WTC11 (cell line): ENCODE measurements at places on chromosomes 1 and 21.

GRCh38 chr1:21165646-21166045, 11.1 kb downstream of the EIF4G3 start:
- DNase-seq, result no peak

GRCh38 chr1:185349556-185349955, 32.5 kb upstream of the IVNS1ABP start:
- DNase-seq, result no peak

GRCh38 chr1:32830092-32830852, 12.8 kb downstream of the S100PBP start:
- DNase-seq, result no peak

- no peak for DNase-seq
Measured at GRCh38 chr21:39215078-39215477, 31.8 kb upstream of the PSMG1 start.

DNA sequence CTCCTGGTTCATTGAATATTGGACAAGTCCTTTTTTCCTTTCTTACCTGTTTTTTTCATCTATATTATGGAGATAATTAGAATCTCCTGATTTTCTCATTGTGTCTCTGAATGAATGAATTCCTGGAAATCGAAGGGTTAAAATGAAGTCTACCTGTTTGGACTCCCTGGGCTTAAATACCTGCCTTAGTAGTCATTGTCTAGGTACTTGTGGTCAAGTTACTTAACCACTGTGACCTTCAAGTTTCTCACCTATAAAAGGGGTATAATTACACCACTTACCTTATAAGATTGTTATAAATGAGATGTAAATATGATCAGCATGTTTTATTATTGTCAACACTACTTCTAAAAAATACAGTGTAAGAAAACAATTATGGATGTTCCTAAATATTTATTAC, 9.0 kb upstream of the TBX19 start:
- DNase-seq, result no peak

DNA sequence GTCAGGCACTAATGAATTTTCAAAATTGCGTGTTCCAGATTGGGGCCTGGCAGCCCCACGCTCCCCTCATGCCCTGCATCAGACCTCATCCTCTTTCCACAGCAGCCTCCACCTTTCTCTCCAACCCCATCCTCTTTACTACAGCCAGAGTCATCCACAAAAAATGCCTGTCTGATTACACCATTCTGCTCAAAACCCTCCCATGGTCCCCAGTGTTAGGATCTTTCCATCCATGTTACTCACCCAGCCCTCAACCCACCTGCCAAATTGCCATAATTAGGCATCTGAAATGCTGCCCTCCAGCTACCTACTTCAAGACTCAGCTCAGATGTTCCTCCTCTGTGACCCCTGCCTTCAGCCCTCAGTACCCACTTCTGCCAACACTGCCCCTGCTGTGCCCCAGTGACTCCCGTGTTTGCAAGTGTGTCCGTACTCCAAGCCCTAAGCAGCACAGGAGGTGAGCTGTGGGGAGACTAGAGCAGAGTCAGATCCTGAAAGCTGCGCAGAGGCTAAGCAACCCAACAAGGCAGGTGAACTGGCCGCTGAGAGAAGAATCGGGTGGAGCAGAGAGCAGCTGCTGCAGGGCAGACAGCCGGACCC, 715 bp upstream of the ARTN start:
- DNase-seq, result no peak

DNA sequence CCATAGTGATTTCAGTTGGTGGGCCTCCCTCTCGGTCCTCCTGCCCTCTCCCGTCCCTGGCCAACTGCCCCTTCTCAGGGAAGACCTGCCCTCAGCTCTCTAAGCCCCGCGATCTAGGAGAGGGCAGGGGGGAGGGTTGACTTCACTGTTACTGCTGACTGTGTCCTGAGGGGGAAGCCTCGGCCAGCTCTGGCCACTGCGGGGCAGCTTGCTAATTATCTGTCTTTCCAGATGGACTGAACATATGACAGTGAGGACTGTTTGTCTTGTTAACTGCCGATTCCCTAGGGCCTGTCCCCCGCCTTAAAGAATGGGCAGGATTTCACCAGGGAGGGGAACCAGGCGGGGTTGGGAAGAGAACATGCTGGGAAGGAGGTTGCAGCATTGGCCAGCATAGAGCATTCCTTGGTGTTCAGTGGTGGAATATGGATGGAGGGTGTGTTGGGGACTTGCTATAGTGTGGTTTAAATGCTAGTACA, 22.9 kb downstream of the NIPAL3 start:
- no peak for DNase-seq

GRCh38 chr1:109497449-109498160, 3.7 kb downstream of the CYB561D1 start:
- DNase-seq, result no peak

- DNase-seq, result no peak
Measured at GRCh38 chr1:173009597-173009996, 41.1 kb downstream of the TNFSF18 start.
